Activated CD8-positive, alpha-beta memory T cell treated with anti-CD3 and anti-CD28 coated beads for 1 hour (primary cell): ENCODE measurements at places on chromosomes 5 and 9.

DNA sequence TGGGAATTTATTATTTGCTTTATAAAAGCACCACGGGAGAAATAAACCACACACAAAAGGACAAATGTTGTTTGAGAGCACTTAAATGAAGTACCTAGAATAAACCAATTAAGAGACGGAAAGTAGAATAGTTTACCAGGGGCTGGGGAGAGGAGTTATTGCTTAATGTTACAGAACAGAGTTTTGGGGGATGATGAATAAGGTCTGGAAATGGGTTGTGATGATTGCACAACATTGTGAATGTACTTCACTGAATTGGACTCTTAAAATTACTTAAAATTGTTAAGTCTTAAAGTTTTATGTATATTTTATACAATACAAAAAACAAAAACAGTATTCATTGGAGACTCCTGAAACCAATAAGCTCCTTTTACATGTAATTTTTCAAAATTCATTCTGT lies 1.5 kb downstream of the ZBTB43 start:
- no peak for DNase-seq

DNA sequence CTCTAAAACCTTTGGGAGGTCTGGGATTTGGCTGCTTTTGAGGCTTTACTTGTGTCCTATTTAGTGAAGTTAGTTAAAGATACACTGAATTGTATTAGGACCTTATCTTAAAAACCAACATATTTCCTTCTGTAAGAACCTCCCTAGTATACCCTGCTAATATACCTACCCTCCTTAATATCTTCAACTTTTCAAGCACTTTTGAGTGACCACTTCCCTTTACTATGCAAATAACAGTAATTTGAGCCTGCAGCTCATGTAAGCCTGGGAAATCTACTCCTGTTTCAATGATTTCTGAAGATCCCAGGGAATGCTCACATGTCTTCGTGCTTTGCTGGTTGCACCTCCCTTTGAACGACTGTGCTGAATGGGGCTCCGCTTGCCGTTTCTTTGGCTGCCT lies 358.5 kb downstream of the YTHDC2 start:
- DNase-seq, result no peak

DNA sequence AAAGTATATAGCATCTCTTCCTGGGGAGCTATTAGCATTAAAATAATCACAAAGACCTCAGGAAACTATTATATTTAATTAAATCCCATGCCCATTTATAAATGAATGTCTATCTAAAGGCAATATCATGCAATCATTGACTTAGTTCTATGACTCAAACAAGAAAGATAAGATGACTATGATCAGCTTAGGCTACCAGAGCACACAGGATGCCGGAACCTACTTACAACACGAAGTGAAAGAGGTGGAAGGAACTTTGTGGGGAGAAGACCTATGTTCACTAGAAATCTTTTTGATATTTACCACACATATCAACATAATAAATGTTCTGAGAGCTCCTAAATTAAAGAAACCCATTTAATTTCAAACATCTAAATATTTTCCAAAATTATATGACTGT lies 344.2 kb upstream of the CYLC2 start:
- DNase-seq, result no peak

DNA sequence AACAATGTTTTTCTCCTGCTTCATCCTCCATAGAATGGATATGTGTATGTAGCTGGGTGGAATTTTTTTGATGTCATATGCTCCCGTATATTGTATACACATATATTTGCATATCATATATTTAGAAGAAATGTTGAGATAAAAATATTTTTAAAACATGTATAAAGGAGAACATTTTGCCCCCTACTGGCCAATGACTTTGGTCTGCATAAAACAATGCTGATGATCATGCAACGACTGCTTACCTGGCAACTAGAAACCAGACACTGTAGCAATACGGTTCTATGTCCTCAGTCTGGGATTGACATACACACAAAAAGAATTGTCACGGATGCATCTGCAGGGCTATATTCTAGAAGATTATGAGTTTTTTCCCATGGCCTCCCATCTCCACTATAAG lies 503.6 kb downstream of the ELAVL2 start:
- no peak for DNase-seq

GRCh38 chr5:68436686-68437520 lies 221.3 kb downstream of the PIK3R1 start:
- no peak for DNase-seq
